Right atrium auricular region (tissue), 2 donors: ENCODE measurements at places on chromosomes 1 and 21. TPM values are rescaled to one million over a fixed set of nuclear protein-coding genes. Genes with fewer than 3 reads are reported as not detected.

CRABP2 gene
- total RNA-seq: 0.67 TPM

OR2L13 gene
- not detected for total RNA-seq

URB2 gene
- total RNA-seq: 4.5 TPM

NUAK2 gene
- 0.67 TPM for total RNA-seq

SPATA21 gene
- not detected for total RNA-seq

FCRL4 gene
- total RNA-seq: not detected

GRCh38 chr21:38208118-38208517 lies 48.7 kb upstream of the KCNJ15 start:
- DNase-seq: no peak

- DNase-seq: no peak
Observed at GRCh38 chr1:18992646-18993045, 36.2 kb upstream of the IFFO2 start.

DNA sequence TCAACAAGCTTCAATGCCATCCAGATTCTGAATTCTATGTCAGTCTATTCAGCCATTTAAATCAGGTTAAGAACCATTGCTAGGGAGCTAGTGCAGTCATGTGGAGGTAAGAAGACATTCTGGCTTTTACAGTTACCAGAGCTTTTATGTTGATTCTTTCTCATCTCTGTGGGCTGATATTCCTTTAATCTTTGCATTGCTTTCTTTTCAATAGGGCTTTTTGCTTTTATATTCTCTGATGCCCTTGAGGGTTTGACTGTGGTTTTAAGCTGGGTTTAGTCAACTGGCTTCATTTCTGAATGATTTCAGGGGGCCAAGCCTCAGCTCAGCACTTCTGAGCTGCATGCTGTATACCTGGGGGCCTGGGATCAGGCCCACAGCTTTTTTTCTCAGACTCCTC lies 51.0 kb upstream of the GORAB start:
- DNase-seq: no peak

GRCh38 chr1:4711416-4712275 lies 57.2 kb downstream of the AJAP1 start:
- no peak for DNase-seq

- peak; percentile 84 for DNase-seq
Observed at GRCh38 chr1:54547601-54548388, at the start of gene ACOT11. Gene ACOT11, plus strand, starts transcription at chr1:54548228. Its CDS starts 82 bp downstream, at chr1:54548310.

DNA sequence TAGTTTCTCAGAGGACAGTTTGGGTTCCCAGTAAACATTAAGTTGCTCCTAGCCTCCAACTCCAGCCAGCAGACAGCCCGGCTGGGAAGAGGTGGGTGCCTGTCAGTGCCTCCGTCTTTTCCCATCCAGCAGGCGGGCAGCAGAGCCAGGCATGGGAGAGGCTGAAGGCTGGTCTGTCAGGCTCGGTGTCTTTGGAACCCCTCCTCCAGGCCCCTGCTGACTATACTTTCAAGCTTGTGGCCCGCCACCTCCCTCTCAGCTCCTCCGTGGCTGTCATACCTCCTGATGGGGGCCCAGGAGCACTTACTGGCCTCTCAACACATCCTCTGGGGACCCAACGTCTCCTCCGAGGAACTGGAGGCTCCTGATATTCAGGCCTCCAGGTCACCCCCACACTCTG lies 140.9 kb downstream of the ACTL8 start:
- no peak for DNase-seq

DNA sequence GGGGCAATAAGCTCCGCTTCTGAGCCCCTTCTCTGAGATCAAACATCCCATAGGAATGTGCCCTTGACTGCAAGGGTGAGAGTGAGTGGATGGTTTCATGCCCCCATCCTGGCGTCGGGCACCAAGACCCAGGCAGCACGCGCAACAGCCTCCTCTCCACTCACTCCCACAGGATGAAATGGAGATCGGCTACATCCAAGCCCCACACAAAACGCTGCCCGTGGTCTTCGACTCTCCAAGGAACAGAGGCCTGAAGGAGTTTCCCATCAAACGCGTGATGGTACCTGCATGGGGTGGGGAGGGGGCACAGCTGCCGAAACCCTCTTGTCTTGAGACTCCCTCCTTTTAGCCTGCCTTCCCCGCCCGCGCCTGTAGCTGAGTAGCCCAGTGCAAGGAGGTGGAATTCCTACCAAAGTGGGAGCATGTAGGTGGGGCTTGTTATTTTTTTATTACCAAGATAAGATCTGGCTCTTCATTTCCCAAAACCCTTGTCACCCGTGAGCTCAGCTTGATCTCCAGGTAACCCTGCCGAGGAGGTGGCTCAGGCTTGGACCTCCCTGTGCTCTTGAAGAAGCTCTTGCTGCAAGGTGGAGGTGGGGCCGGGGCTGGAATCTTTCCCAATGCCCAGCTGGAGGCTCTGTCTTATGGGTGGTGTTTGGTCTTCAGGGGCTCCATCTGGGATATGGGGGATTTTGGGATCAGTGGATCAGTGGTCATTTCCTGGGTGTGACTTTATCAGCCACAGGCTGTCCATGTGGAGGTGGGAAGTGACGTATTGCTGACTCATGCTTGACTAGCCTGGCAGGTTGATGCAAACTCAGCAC lies 24.0 kb upstream of the PADI6 start:
- no peak for DNase-seq

DNA sequence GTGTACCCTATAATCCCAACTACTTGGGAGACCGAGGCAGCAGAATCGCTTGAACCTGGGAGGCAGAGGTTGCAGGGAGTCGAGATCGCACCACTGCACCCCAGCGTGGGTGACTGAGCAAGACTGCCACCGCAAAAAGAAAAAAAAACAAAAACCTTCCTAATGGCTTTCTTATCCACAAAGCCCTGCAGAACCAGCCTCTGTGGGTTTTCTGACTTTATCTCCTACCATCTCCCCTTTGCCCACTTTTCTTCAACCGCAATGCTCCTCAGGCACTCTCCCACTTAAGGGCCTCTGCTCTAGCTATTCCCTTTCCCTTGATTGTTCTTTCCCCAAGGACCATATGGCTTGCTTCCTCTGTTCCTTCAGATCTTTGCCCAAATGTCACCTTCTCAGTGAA lies 67.9 kb upstream of the PUM1 start:
- DNase-seq: no peak

DNA sequence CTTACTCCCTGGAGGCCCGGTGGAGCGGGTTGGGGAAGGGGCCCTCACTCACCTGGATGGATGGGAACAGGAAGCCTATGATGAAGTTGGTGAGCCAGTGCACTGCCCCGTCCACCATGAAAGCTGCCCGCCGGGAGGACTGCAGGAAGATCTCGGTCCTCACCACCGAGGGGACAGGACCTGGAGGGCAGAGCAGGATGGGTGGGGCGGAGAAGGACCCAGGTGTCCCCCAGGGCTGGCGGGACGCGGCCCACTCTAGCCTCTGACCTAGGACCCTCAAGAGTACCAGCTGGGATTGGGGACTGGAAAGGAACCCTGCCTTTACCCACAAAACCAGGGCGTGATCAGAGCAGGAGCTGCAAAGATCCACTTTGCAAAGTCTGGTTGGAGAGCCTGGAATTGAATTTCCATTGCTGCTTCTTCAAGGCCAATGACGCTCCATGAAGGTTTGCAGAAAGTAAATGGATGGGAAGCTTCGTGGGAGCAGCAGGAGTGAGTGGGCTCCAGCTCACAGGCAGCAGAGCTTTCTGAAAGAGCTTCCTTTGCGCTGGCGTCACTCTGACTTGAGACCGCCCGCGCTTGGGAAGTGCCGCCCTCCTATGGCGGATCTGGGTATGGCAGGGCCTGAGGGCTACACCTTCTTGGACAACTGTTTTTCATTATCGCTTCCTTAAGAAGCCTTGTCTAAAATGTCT lies 21.4 kb downstream of the SLC2A7 start:
- peak; percentile 87 for DNase-seq

GRCh38 chr1:242827538-242827937 lies 303.0 kb upstream of the PLD5 start:
- no peak for DNase-seq

DNA sequence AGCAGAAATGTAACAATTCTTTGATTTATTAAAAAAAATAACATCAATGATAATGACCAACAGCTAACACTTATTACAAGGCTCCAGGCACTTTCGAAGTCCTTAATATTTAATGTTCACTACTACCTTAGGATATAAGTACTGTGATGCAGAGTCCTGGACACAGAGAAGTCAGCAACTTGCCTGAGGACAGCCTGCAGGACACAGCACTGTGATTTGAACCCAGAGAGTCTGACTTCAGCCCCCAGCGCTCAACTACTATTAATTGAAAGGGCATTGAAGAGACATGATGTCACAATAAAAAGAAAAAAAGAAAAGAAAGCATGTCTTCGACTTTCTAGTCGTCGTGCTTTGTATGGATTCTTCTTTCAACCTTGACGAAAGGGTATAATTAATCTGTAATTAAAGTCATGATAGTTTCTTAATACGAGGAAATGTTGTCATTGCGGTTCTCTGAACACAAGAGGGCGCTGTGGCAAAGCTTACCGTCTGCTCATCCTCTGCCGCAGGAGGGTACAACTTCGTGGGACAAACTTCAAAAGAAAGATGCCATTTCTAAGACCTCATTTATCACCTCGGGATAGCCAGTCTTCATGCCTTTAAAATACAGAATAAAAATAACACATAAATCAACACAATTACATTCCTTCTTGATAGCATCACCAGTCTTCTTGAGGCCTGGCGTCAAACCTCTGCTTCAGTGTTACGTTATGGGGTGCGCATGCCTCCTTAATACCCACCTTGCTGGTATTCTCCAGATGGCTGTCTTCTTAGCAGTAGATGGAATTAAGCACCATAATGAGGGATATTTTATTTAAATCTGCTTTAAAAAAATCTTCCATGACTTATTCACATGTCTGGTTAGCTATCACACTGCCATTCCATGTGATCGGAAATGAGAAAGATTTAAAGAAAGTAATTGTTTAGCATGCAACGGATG lies 240.1 kb downstream of the DISC1 start:
- DNase-seq: peak; percentile 68

DNA sequence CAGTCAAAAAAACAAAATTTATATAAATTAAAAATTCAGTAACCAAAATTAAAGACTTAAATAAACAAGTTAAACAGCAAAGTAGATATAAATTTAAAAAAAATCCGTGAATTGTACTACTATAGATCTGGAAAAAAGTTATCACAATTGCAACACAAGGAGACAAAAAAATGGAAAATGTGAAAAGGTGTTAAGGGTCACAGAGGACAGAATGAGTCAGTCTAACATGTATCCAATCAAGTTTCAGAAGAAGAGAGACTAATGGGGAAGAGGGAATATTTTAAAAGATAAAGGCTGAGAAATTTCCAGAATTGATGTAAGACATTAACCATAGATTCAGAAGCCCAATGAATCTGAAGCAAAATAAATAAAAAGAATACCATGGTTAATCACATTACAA lies 46.0 kb downstream of the USP24 start:
- DNase-seq: no peak
